T follicular helper cell (primary cell): ENCODE measurements at places on chromosomes 3 and 15.

- DNase-seq: no peak
These were observed 556.5 kb upstream of the KCNMB2 start for GRCh38 chr3:177979703-177980102.

GRCh38 chr3:192188218-192188835 lies 539.0 kb downstream of the FGF12 start:
- peak; percentile 0 for DNase-seq

GRCh38 chr3:132561003-132561402 lies 36.1 kb upstream of the ACKR4 start:
- no peak for DNase-seq

- DNase-seq: no peak
These were observed 31.6 kb upstream of the CERS3 start for GRCh38 chr15:100560323-100560722.

DNA sequence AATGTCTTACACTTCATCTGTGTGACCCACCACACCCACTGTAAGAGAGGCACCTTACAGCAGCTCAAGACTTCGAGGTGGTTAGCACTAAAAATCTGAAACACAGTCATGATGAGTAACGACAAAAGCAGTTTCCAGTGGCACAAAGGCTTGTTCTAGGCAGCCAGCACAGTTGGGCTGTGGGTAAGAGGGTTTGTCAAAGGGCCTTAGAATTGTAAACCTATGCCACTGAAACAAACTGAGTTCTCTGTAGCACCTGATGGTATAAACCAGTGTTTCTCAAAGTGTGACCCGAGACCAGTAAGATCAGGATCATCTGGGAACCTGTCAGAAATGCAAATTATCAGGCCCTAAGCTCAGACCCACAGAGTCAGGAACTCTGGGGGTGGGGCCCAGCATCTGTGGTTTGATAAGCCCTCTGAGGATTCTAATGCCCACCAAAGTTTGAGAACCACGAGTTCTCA lies 36.5 kb downstream of the DAPK2 start:
- DNase-seq: peak; percentile 50

DNA sequence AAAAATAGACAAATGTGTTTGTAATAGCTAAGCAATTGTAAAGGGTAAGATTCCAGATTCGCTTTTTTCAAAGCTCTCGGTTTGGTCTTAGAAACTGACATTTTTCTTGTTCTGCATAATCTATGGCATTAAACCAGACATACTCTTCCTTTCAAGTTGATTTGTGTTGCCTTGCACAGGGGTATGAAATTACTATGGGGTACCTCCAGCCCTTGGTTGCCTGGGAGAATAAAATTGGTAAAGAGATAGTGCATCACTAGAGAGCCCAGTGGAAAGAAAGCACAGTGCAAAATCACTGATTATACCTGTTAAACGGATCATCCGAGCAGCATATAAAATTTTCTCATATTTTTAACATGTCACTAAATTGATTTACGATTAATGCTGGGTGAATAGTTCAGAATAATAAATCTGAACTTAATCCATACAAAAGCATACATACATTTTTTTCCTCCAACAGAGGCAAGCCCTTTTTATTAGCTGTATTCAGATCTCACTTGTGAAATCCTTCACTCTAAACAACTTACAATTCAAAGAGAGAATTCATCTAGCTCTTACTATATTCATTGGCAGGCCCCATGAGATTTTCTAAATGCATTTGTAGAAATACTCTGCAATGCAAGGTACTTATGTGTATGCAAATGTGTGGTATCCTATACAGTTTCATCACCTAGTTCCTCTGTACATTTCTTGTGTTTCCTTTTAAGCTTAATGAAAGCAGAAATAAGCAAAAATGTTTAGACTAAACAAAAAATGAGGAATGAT lies 224.4 kb downstream of the ROBO1 start:
- DNase-seq: no peak
